Activated CD4-positive, alpha-beta T cell treated with anti-CD3 and anti-CD28 coated beads for 1 hour (primary cell): ENCODE measurements at places on chromosomes 3 and 15.

GRCh38 chr3:2896308-2896939 is 213.8 kb downstream of the IL5RA start:
- no peak for DNase-seq

- no peak for DNase-seq
Measured at GRCh38 chr3:8529181-8529637, 27.6 kb downstream of the LMCD1 start.

GRCh38 chr3:32873531-32874130 is 55.8 kb downstream of the TRIM71 start:
- DNase-seq = no peak

DNA sequence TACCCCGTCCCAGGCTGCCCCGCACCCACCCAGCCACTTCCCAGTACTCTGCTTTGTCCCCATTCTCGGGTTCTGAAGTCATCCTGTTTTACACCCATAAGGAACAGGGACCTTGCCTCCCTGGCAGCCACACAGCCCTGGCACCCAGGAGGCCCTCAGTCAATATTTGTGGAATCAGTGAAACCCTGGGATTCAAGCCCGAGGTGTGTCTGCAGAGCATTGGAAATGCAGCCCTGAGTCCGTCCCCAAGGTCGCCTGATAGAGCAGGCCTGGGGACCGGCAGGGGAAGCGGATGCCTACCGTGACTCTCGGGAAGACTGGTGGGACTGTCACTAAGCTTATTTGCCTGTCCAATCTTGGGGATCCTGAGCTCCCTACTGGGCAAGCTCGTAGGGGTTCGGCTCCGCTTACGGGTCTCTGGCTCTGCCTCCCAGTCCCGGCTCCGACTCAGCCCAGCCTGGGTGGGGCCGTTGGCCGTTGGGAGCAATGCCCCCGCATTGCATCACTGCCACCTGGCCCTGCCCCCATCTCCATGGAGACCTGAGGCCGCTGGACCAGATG is 64.4 kb upstream of the TAMM41 start:
- no peak for DNase-seq

GRCh38 chr3:45564172-45564571 is 30.4 kb upstream of the LIMD1 start:
- no peak for DNase-seq

- no peak for DNase-seq
Measured at GRCh38 chr3:43695863-43696262, 5.1 kb downstream of the ABHD5 start.

- DNase-seq = no peak
Measured at GRCh38 chr3:15952543-15953175, 154.9 kb upstream of the ANKRD28 start.

- no peak for DNase-seq
Measured at GRCh38 chr15:48777645-48778330, 33.1 kb downstream of the CEP152 start.

- no peak for DNase-seq
Measured at GRCh38 chr3:135532021-135532420, 433.5 kb upstream of the PPP2R3A start.

DNA sequence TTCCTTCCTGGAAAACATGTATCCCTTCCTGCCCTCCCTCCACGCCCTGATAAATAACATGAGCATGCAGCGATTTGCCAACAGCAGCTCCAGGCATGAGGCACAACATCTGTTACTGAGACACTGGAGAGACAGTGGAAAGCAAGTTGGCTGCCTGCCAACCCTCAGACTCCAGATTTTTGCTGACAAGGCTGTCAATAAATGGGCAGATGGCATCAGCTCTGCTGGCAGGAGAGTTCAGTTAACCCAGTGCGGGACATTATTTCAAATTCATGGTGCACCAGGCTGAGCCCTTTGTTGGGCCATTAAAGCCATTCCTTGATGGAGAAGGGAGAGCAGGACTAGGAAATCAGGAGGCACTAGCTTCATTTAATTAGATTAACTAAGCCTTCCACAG is 293.3 kb downstream of the MEX3B start:
- no peak for DNase-seq

DNA sequence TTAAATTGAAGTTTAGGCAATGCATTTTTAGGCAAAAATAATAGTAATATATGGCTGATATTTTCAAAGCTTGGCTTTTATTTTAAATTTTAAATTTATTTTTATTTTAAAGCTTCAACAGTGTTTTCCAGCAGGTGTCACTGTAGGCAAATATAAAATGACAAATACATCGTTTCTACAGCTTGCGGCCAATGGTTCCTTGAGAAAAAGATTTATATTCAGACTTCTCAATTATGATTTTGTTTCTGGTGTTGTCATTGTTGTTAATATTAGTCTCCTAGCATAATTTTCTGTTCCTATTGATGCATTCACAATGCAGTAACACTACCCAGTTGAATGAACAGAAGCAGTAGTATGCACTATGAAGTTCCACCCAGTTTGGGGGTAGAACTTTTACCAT is 220.7 kb upstream of the DNAJC19 start:
- no peak for DNase-seq

DNA sequence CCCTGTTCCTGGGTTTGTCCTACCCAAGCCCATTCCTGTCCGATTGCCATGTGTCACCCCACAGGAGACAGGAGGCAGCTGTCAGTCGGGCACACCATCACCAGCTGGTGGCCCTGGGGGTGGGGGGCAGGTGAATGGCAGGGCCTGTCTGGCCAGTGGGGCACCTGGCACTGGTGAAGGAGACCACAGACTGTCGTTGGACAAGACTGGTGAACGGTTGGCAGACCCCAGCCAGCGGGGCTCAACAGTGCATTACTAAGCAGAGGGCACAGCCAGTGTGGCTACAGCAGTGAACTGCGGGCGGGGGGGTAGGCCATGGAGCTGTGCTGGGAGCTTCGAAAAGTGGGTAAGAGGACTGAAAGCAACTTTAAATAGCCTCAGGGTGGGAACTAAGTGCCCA is 2.1 kb downstream of the SEMA7A start:
- DNase-seq = no peak

- peak; percentile 25 for DNase-seq
Measured at GRCh38 chr3:60053526-60054265, 1003.9 kb upstream of the CFAP20DC start.

DNA sequence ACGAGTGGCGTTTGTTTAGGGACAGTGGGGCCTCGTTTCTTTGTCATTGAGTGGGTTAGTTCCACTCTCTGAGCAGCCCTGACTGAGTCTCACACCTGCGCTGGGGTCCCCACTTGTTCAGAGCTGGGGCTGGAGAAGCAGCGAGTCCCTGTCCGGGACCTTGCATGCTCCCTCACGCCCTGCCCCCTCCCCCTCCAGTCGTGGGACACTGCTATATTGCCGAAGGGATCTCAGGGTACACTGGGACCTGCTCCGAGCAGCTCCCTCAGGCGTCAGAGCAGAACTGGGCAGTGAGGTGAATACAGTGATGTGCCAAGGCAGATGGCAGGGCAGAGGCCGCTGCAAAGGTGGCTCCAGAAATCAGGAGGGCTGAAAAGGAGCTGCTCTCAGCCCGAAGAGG is 59.9 kb upstream of the KLF13 start:
- DNase-seq = peak; percentile 7
